Naive thymus-derived CD4-positive, alpha-beta T cell (primary cell): ENCODE measurements at places on chromosomes 1 and 21. TPM values are rescaled to one million over a fixed set of nuclear protein-coding genes. Genes with fewer than 3 reads are reported as not detected.

GRCh38 chr1:10915594-10915993 is 96.9 kb upstream of the TARDBP start:
- no peak for DNase-seq

DNA sequence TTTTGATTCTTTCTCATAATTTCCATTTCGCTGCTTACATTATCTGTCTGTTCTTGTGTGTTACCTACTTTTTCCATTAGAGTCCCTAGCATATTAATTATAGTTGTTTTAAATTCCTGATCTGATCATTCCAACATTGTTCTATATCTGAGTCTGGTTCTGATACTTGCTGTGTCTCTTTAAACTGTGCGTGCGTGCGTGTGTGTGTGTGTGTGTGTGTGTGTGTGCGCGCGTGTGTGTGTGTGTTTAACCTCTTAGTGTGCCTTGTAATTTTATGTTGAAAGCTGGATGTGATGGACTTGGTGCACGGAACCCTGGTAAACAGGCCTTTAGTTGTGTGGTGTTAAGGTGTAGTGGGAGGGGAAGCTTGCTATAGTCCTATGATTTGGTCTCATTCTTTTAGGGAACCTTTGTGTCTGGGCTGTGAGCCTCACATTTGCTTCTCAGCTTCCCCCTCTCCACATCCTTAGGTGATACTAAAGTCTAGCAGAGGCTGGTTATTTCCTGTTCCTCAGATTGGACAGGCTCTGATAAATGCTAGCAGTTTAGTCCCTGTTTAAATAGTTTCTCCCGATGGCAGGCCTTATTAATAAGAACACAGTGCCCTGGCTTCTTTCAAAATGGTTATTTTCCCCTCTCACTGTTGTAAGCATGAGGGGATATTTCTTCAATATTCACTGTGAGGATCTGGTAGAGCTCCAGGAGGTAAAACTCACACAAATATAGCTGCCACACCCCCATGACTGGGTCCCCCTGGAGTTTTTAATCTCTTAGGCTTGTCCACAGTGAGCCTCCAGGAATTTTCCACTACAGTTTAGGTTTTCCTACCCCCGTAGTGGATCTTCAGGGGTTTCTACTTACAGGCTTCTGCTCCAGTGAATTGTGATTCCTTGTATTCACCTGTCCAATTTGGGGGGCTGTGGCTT is 118.3 kb downstream of the GALNT2 start:
- DNase-seq = no peak

GRCh38 chr21:45122432-45123132 is 48.2 kb downstream of the ADARB1 start:
- no peak for DNase-seq

GRCh38 chr1:21620011-21620410 is 49.1 kb downstream of the RAP1GAP start:
- DNase-seq = no peak

DNA sequence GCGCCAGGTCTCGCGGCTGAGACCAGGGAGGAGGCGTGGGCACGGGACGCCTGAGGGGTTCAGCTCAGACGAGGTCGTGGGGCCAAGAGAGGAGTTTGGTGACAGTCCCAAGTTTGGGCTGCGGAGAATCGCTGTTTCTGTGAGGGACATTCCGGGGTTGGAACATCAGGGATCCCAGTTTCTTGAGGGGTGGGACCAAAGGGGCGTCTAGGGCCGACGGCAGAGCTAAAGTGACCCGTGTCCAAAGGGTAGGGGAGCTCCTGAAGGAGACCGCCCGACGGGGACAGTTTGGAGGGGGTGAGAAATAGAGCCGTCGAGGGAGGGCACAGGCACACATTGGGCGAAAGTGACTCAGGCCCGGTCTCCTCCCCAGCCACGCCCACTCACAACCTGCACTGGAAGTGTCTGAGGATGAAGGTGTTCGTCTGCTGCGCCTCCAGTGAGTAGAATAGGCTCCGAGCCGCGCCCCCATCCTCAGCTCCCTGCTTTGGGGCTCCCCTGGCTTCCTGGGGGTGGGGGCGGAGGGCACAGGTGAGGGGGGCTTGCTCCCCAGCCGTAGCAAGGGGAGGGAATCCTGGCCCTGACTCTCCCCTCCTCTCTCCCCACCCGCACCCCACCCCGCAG is 7.0 kb downstream of the EFNA3 start:
- DNase-seq = peak; percentile 51

DNA sequence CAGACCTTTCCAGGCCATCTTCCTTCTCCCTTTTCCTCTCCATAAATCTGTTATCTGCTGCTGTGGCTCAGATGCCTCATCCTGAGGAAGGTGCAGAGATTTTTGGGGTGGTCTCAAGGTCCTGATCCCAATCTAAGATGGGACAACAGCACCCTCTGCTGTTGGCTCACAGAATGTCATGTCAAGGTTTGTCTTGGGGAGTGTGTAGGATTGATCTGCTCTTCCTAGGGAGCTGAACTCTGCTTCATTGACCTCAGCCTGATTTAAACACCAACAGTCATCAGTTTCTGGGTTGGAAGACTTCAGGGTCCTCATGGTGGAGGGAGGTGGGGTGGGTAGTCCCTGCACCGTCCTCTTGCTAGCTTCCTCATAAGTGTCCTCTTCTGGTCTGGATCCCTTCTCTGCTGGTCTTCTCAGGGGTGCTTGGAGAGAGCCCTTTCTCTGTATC is 62.8 kb upstream of the LAX1 start:
- peak; percentile 58 for DNase-seq

GRCh38 chr1:115506924-115507589 is 134.7 kb upstream of the VANGL1 start:
- no peak for DNase-seq

- no peak for DNase-seq
Observed at GRCh38 chr1:31122101-31122735, 56.7 kb upstream of the PUM1 start.

DNA sequence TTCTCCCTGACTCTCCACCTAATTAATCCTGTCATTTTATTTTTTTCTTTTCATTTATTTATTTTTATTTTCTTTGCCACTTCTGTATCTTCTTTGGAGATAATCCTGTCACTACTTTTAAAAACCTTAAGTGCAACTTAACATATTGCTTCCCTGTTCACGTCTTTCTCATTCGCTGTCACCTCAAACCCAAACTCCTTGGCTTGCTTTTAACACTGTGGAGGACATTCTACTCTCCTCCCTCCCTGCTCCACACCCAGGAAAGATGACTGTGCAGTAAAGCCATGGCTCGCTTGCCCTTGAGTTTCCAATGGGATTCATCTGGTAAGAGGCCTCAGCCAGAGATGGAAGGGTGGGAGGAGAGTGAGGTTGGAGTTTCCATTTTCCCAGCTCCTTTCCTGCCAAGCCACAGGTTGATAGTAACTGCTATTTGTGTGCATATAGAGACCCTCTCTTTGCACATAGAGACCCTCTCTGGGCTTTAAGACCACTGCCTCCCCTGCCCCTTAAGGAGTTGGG is 6.4 kb upstream of the BRWD1 start:
- no peak for DNase-seq

GRCh38 chr1:230694991-230695390 is 18.9 kb downstream of the AGT start:
- no peak for DNase-seq

- DNase-seq = no peak
Observed at GRCh38 chr1:116265931-116266863, 106.8 kb upstream of the ATP1A1 start.

GRCh38 chr1:156001021-156001661 is 19.6 kb downstream of the SSR2 start:
- DNase-seq = no peak

The RAB25 gene
- 1.8 TPM for polyA plus RNA-seq

The C8A gene
- polyA plus RNA-seq = not detected

The SERTAD4 gene
- polyA plus RNA-seq = not detected

The OXCT2 gene
- not detected for polyA plus RNA-seq

The SPTA1 gene
- not detected for polyA plus RNA-seq

The IFI44 gene
- polyA plus RNA-seq = 9.8 TPM

The CAPN8 gene
- polyA plus RNA-seq = not detected

The PTPN14 gene
- not detected for polyA plus RNA-seq

The SLC9C2 gene
- polyA plus RNA-seq = not detected
